ENCODE measurements at places on chromosomes 6 and 20.

- DNase-seq, result peak; percentile 8
Measured at GRCh38 chr6:5379647-5380242, 118.4 kb downstream of the FARS2 start.

GRCh38 chr20:62872862-62873261 is 11.2 kb upstream of the TCFL5 start:
- DNase-seq, result no peak

- DNase-seq, result no peak
Measured at GRCh38 chr6:3318821-3319540, 60.2 kb downstream of the PSMG4 start.

DNA sequence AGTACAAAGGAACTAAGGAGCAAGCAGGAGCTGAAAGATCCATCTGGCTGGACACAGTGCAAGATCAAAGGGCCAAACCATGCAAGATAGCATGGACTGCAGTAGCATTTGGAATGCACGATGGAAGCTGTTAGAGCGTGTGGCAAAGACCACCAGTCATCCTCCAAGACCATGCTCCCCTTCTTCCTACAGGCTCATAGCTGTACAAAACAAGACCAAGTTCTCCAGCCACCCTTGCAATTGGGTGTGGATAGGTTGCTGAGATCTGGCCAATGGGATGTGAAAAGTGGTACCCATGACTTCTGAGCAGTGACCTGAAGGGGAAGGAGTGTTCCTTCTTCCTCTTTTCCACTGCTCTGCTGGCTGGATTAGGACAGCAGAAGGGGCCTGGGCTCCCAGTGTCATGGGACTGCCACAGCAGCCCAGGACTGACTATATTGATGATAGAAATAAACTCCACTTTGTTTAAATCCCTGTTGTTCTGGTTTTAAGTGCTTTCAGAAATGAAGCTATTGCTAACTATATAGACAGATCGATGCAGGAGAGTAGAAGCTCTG is 64.9 kb downstream of the SLC22A23 start:
- no peak for DNase-seq

DNA sequence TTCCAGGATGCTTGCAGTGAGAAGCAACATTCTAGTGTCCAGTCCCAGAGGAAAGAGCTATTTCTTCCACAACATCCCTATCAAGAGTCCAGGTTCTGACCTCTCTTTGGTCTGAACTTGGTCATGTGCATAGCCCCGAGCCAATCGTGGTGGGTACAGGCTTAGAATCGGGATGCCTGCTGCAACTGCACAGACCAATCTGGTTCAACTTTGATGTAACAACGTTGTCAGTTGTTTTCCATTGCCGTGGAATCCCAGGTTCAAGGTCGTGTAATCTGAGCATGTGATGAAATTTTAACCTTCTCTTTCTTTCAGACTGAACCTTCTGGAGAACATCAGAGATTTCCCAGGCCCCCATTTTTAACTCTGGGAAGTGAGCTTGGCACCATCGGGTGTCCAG is 130.5 kb downstream of the ANKRD60 start:
- DNase-seq, result no peak

- no peak for DNase-seq
Measured at GRCh38 chr6:105609375-105609991, 206.6 kb upstream of the PREP start.

GRCh38 chr6:15897063-15897876 is 231.6 kb upstream of the MYLIP start:
- DNase-seq, result no peak

- DNase-seq, result no peak
Measured at GRCh38 chr20:35304956-35305355, 12.7 kb upstream of the FAM83C start.

DNA sequence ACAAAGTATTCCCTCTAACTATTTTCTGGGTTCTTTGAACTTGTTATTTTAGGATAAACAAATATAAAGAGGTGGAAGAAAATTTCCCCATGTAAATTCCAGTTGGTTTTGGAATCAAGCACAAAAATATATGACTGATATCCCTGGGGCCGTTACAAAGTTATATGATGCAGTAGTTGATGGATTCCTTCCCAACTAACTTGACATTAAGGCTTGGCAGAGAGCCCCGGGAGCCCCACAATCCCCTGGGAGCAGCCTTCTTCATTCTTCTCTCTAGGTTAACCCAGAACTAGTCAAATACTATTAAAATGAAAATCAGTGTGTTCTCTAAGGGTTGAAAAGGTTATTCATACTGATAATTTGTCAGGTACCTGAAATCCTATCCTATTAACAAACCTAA is 508.9 kb upstream of the SOX4 start:
- no peak for DNase-seq

DNA sequence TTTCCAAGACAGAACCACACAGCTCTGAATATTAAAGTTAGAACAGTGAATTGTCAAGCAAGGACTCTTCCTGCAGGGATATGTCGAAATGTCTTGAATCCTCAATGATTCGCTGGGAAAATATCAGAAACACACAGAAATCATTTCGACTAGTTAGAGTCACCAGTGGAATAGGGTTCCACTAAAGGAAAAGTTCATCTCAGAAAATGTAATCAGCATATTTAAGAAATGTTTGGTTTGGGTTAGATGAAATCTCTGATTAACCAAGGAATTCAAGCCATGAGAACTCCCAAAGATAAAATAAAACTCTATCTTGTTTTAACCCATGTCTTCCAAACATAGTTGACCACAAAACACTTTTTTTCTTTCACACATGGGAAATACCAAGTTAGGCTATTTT is 621.0 kb upstream of the NRSN1 start:
- no peak for DNase-seq

GRCh38 chr6:16719488-16719887 is 41.8 kb downstream of the ATXN1 start:
- no peak for DNase-seq

GRCh38 chr6:169968541-169969270 is 217.3 kb downstream of the ERMARD start:
- no peak for DNase-seq

GRCh38 chr6:168496997-168497331 is 56.0 kb downstream of the SMOC2 start:
- DNase-seq, result no peak
